ENCODE measurements at places on chromosomes 6 and 20.

- DNase-seq: no peak
These were observed 19.3 kb upstream of the SLCO4A1 start for GRCh38 chr20:62622877-62623487.

GRCh38 chr6:10081957-10082356, 332.9 kb downstream of the TFAP2A start:
- DNase-seq: no peak

- no peak for DNase-seq
These were observed 371 bp downstream of the HMGN4 start for GRCh38 chr6:26538572-26538902.

DNA sequence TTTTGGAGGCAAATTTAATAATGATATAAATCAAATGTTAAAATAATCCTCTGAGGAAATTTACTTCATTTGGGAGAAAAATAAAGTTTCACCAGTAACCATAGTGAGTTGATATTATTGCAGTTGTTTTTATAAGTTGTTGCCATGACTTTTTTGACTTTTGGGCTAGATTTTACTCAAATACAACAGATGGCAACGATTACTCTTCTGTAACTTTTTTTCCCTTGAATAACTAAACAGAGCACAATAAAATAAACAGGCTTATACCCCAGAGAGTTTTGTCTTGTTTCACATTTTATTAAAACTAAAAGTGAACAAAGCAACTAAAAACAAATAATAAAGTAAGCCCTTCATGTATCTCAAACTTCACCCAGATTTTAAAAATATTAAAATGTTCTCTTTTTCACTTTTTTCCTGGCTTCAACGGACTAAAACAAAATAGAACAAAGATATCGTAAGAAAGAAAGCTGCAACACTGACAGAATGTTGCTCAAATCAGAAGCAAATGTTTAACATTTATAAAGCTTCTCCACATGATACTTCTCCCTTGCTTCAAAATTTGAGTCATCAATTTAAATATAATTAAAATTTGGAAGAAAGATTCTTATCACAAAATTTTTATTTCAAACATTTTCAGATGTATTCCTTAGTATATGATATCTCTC, 42.5 kb upstream of the BMP5 start:
- DNase-seq: no peak

- no peak for DNase-seq
These were observed at the start of gene FOXQ1 for GRCh38 chr6:1311400-1312202. TSS of gene FOXQ1 (plus strand) at chr6:1312098. CDS start at chr6:1312705, 607 bp downstream.

DNA sequence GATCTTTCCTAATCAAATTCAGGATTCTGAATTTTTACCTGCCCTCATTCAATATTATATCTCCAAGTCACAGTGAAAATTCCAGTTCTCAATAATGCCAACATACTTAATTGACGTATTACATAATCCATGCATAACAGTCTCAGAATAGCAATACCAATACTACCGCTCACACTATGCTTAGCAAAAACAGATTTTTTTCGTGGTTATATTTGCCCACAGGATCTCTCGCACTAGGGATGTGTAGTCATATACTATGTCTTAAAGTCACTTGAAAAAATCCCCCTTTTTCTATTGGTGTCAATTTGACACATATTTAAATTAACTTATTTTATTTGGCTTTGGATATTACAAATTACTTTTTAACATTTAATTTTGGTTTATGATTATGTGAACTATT, 323.1 kb upstream of the SLC35B3 start:
- no peak for DNase-seq

DNA sequence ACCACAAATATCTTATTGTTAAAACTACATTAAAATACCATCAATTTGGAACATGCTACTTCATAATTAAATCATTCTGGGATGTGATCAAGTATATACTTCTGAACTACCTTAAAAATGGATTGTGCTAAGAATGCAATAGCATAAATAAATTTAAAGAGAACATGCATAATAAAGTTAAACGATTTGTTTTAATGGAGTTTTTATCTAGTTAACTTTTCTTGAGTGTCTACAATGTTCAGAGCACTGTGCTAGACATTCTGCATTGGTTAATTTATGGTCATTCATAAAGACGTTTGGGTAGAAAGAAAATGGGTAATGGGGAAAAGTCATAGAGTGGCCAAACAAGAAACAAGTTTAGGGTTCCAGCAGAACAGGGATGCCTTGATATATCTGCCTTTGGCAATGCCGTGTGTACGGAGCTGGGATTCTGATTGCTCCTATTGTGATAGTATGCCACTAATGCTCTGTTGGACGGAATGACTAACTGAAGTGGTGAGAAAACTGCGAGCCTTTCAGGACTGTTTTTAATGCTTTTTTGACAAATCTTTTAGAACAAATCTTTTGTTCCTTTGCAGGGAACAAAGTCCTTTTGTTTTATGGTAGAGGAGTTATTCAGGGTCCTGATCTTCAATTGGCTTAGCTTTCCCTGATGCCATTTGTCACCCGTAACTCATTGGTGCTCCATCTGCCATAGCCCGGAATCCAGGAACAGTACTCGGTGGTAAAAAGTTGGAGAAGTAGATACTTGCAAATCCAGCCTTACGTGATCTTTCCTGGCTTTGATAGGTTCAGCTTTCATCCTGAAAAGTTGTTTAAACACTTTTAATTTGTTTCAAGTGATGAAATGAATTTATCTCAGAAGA, 162.6 kb downstream of the BCKDHB start:
- DNase-seq: no peak

DNA sequence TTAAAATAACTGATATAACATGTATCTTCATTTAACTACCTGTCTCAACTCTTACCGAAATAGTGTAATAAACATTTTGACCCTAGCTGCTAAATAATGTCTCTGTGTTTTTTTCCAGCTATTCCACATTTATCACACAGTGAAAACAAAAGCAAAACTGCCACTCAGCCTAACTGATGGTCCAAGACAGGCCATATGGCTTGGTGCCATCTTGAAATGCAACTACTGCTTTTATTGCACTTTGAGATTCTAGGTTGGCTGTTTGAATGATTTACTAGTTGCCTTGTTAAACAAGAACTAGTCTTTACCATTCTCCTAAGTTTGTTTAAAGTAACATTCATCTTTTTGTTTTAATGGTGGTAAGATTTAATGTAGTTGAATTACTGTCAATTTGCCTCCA, 739.8 kb downstream of the TFAP2A start:
- DNase-seq: no peak

GRCh38 chr6:153130515-153131036, 506 bp downstream of the RGS17 start:
- DNase-seq: no peak

- no peak for DNase-seq
These were observed 396.3 kb upstream of the EYS start for GRCh38 chr6:66103354-66103753.

GRCh38 chr6:170223718-170224693, 66.9 kb downstream of the DLL1 start:
- no peak for DNase-seq

DNA sequence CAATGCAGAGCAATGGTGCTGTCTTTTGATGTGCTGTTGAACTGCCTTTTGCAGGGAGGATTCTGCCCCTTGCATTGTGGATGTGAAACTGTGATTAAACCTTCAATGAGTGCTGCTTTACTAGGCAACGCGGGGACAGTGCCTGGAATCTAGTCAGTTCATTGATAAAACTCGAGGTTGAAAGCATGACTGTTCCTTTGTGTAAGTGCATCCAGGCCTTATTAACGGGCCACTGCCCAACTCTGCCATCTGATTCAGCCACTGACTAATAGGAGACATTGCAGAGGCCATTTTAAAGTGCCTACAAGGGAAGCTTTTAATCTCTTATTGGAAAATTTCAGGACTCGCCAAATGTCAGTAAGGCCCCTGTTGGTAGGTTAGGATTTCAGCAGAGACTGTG, 49.3 kb downstream of the SLC35F1 start:
- no peak for DNase-seq

DNA sequence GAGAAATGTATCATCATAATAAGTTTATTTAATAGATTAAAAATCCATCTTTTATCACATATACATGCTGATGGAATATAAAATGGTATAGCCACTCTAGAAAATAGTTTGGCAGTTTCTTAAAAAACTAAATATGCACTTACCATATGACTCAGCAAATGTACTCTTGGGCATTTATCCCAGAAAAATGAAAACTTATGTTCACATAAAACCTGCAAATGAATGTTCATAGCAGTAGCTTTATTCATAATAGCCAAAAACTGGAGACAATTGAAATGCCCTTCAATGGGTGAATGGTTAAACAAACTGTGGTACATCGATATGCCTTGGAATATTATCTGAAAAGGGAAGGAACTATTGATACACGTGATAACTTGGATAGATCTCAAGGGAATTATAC, 6.4 kb upstream of the NCOA7 start:
- peak; percentile 68 for DNase-seq

GRCh38 chr20:62825333-62825985, 8.6 kb downstream of the COL9A3 start:
- no peak for DNase-seq

DNA sequence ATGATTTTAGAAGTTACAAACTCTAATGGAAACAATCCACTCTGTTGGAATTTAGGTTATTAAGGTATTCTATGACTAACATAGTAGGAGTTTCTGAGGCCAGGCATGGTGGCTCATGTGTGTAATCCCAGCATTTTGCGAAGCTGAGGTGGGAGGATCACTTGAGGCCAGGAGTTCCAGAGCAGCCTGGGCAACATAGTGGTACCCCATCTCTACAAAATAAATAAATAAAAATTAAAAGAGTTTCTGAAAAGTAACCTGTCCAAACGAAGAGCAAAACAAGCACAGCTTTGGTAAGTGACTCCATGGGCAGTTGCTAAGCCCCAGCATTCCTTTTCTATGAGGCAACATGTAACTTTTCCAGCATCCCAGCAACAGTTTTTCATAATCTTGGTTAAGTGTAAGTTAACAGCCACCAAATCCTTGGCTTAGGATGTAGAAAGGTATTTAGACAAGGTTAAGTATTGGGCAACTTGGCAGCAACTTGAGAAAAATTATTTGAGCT, 86.3 kb downstream of the SOX4 start:
- peak; percentile 88 for DNase-seq

DNA sequence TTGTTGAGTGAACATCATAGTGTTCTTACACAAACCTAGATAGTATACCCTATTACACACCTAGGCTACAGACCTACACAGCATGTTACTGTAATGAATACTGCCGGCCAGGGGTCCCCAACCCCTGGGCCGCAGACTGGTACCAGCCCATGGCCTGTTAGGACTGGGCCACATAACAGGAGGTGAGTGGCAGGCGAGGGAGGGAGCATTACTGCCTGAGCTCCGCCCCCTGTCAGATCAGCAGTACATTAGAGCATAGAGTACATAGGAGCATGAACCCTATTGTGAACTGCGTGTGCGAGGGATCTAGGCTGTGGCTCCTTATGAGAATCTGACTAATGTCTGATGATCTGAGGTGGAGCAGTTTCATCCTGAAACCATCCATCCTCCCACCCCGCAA, 126.3 kb downstream of the PRND start:
- no peak for DNase-seq

- no peak for DNase-seq
These were observed 52.8 kb downstream of the B4GALT5 start for GRCh38 chr20:49660912-49661311.

DNA sequence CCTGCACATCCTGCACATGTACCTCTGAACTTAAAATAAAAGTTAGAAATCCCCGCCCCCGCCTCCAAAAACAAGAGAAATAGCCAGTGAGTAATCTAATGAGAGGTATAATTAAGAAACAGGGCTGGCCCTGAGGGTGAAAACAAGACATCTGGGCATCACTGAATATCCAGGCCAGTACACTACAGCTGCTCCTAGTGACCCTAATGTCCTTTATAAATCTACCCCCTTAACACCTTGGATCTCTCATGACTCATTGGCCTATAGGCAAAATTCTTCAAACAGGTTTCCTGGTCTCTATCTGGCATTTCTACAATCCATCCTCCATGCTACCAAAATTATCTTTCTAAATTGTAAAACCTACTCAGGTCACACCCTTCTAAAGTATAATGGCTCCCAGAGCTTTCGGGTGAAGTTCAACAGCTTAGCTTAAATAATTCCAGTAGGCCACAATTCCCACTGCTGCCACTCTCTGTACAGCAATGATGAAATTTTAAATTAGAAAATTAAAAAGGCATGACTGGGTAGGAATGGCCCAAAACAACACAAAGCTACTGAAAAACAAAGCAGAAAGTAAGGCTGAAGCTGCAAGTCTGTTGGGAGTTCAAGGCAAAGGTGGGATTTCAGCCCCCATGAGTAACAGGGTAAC, 260.9 kb downstream of the GMDS start:
- DNase-seq: no peak

DNA sequence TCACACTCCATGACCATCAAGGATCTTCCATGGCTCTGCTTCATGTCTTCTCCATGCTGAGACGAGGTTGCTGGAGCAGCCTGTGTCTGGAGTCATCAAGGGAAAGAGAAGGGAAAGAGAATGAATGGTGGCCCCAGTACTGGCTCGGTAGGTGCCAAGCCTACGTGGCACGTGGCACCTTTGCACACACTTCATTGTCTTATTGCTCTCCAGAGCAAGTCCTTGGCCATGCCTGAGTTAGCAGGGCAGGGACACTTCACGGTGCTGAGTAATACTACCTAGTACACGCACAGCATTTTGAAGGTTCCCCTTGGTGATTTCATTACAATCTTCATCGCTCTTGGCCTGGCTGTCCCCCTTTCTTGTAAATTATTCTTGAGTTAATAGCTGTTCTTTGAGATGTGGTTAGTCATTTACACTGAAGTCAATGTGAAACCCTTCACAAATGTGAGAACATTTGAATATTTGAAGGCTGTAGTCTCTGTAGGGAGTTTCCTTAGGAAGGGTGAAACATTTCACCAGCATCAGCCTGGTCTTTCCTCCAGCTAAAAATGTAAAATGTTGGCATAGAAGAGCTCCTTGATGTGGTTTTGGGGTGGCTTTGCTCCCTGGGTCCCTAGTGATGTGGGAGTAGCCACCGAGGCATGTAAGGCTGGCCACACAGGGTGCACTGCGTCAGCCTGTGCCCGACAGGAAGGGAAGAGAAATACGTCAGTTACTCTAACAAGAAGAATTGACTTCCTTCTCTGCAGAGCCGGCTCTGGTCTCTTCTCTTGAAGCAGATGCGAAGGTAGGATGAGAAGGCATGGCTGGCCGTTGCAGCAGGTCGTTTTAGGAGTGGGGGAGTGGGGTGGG, at the start of gene SYTL3:
TSS of gene SYTL3 (plus strand) at position 766 of the 855 bp plus-strand sequence. CDS start 13,215 bp downstream, outside the sequence.
- DNase-seq: peak; percentile 90

GRCh38 chr20:49888212-49889000, 26.9 kb downstream of the SPATA2 start:
- peak; percentile 66 for DNase-seq

GRCh38 chr6:5127106-5127687, 42.1 kb downstream of the PPP1R3G start:
- no peak for DNase-seq

DNA sequence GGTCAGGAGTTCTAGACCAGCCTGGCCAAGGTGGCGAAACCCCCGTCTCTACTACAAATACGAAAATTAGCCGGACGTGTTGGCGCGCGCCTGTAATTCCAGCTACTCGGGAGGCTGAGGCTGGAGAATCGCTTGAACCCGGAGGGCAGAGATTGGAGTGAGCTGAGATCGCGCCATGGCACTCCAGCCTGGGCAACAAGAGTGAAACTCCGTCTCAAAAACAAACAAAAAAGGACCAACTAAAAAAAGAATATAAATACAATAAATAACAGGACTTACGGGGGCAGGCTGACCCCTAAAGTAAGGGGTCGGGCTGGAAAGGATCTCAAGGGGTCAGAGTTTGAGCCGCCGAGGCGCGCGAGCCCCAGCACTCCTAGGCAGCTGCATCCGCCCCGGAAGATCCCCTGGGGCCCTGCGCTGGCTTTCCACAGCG, 509 bp upstream of the TPD52L2 start:
- DNase-seq: no peak

GRCh38 chr6:150606168-150606591, 6.5 kb downstream of the PLEKHG1 start:
- no peak for DNase-seq

GRCh38 chr6:82589509-82590206, 226.0 kb downstream of the TPBG start:
- DNase-seq: peak; percentile 50
